ENCODE measurements at places on chromosomes 2 and 18.

DNA sequence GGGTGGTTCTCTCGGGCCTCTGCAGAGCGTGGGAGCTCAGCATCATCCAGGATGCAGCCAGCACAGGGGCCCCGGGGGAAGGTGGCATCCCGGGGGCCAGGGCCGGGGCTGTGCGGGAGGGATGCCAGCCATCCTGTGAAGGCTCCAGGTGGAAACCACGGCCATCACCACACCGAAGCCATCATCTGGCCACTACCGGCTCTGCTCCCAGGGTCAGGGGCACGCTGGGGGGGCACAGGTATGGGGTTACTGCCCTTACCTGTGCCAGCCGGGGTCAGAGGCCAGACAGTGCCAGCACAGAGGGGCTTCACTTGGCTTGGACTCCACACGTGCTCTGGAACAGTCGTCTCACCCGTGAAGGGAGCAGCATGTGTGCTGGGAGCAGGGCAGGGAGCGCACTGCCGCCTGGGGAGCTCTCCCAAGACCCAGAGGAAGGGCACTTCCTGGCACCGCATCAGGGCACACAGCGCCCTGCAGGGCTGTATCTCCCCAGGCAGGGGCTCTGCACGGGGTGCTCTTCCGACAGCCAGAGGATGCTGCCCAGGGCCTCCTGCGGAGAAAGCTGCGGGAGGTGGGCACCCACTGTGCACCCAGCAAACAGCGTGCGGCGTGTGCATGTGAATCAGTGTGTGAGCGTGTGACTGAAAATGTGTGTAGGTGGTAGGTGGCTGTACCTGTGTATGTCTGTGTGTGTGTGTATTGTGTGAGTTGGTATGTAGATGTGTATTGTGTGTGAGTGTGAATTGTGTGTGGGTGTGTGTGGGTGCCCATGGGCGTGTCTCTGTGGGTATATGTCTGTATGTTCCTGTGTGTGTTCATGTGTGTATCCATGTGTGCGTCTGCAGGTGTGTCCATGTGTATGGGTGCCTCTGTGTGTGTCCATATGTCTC lies 75.0 kb downstream of the PTGR3 start:
- peak; percentile 61 for DNase-seq

DNA sequence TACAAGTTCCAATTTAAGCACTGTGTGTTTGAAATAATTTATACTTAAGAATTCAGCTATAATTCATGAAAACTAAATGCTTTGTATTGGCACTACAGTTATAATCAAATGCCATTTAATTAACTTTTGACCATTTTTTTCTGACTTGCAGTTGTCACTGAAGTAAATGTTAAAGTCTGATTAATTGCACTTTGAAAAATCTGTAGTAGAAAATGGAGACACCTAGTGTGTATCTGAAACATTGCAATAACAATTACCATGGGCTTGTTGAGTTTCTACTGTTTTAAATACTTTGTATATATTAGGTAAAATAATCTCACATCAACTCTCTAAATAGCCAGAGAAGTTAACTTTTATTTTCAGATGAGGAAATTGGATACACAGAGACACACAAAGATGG lies 458.6 kb upstream of the FSIP2 start:
- DNase-seq, result peak; percentile 3

- no peak for DNase-seq
These were observed 5.6 kb upstream of the TNS1 start for GRCh38 chr2:218008060-218009040.

DNA sequence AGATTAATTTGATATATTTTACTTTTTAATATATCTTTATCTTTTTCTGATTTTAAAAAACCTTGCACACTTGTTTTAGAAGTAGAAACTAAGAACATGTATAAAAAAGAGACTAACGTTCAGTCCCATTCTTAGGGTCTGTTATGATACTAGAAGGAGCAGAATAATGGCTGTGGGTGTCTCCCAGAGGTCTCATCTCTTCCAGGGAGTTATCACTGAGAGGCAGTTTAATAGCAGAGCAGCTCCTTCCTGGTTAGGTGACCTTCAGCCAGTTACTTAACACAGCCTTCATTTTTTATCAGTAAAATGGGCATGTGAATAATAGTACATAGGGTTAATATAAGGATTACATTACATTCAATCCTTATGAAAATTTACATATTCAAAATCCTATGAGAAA lies 40.6 kb downstream of the FBXO48 start:
- DNase-seq, result no peak

- DNase-seq, result peak; percentile 16
These were observed 264.4 kb downstream of the ERBB4 start for GRCh38 chr2:212274215-212274614.

DNA sequence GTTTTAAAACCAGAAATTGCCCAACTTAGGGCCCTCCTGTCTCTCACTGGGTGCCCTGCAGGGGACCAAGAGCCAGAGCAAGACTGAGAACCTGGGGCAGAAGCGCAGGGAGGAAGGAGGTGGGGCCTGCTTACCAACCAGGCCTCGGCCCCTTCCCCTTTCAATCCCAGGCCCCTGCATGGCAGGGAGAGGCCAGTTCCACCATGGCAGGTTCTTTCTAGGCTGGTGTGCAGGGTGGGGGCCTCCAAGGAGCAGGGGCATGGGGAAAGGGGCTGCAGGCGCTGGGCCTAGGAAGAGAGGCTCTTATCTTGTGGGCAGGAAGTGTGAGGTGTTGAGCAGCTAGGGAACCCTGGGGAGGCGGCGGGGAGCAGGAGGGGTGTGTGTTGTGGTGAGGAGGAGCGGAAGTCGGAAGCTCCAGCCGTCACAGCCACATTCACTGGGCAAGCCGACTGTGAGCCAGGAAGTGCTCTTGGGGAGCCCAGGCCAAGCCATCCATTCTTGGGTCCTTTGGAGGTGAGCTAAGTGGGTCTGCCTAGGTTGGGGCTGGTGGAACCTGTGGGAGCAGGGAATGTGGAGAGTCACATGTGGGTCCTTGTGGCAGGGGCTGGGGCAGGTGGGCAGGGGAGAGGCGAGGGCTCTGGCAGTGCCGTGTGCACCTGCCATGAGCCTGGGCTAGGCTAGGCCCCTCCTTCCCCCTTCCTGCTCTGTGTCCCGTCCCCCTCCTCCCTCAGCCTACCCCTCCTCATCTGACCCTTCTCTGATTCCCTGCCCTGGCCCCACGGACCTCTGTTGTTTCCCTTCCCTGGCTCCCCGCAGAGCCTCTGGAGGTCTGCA lies at the start of gene PSD4:
Gene PSD4, plus strand, starts transcription at position 430 of the 834 bp plus-strand sequence. CDS start 8,486 bp downstream, outside the sequence.
- DNase-seq, result no peak

DNA sequence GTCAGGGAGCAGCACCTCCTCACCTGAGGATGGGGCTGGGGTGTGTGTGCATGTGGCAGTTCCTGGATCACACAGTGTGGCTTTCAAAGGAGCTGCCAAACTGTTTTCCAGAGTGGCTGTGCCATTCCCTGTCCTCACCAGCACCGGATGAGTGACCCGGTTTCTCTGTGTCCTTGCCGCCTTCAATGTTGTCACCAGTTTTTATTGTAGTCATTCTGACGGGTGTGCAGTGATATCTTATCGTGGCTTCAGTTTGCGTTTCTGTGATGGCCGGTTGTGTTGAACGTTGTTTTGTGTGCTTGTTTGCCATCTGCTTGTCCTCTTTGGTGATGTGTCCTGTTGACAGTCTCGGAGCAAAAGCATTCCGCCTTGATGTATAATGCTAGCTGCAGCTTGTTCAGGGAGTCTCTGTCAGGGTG lies 108.9 kb downstream of the ATP9B start:
- no peak for DNase-seq

GRCh38 chr18:48663931-48664847 lies 125.4 kb downstream of the CTIF start:
- peak; percentile 29 for DNase-seq

GRCh38 chr18:67468038-67468437 lies 48.5 kb downstream of the DSEL start:
- no peak for DNase-seq

- no peak for DNase-seq
These were observed 48.2 kb upstream of the FAM136A start for GRCh38 chr2:70349921-70350685.

GRCh38 chr2:157761520-157761919 lies 114.6 kb downstream of the ACVR1 start:
- no peak for DNase-seq

DNA sequence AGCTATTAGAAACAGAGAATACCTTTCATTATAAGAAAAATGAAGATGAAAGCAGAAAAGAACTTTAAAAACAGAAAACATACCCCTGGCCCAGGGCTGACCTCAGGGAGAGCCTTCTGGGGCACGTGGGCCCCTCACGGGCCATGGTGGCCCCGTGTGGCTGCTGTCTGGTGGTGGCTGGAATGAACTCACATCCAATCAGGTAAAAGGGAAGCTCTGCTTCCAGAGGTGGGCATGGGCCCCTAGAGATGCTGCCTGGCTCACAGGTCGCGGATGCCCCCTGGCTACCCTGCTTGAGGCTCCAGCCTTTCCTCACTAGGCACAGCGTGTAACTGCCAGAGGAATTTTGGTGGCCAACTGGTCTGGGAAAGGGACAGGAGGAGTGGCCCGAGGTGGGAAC lies 16.6 kb downstream of the SNORC start:
- DNase-seq, result no peak

GRCh38 chr2:128260239-128261138 lies 58.2 kb downstream of the HS6ST1 start:
- DNase-seq, result no peak

GRCh38 chr2:180144338-180144813 lies 137.3 kb upstream of the CWC22 start:
- no peak for DNase-seq

- DNase-seq, result no peak
These were observed 56.7 kb downstream of the SF3B1 start for GRCh38 chr2:197378086-197378485.

DNA sequence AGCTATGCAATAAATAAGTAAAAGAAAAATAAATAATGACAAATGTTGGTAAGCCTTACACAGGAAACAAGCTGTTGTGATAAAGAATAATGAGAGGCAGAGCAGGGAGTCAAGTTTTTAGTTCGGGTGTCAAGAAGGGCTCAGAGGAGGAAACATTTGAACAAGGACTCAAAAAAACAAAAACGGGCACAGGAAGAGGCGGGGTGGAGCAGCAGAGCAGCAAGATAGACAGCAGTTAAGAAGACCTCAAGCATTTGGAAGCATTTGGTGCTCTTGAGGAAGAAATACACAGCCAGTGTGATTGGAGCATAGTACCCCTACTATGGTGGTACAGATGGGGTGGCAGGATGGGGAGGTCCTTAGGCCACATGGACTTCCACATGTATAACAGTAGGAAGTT lies 2.8 kb downstream of the TMEM169 start:
- no peak for DNase-seq
